ENCODE measurements at places on chromosomes 2 and 18. TPM values are rescaled to one million over a fixed set of nuclear protein-coding genes. Genes with fewer than 3 reads are reported as not detected.

Gene LRRC30
- not detected for total RNA-seq

DNA sequence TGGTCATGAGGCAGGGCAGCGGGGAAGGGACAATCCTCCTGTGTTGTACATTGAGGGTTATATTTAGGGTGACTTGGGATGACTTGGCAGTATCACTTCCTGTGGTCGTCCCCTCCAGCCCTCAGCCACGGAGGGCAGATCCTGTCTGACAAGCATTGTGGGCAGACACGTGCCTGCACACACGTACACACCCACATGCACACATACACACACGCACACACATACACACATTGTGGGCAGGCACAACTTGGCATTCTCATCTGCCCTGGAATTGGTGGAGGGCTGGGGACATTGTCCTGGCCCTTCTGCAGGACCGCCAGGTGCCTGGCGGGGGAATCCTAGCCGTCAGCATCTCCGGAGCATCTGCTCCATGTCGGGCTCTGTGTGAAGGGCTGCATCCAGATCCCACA lies 47.6 kb downstream of the ODC1 start:
- no peak for DNase-seq

GRCh38 chr2:112643488-112643887 lies 2.3 kb upstream of the SLC20A1 start:
- DNase-seq = no peak

Gene LCT
- not detected for total RNA-seq

DNA sequence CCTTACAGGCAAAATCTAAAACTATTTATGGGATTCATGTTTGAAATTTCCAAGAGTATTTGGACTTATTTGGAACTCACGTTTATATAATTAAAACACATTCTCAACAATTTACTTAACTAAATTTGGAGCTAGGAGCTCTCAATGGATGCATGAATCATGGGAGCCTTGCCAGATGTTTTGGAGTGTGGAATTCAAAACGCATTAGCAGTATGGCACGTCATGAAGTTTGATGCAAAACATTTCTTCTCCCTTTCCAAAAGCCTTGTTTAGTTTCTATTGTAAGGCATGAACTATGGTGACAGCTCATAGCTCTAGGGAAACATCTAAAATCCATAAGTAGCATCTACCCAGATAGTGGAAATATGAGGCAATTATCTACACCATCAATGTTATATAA lies 701.6 kb downstream of the SATB2 start:
- no peak for DNase-seq

- DNase-seq = no peak
These were observed 26.3 kb upstream of the TMEM182 start for GRCh38 chr2:102735416-102736109.

DNA sequence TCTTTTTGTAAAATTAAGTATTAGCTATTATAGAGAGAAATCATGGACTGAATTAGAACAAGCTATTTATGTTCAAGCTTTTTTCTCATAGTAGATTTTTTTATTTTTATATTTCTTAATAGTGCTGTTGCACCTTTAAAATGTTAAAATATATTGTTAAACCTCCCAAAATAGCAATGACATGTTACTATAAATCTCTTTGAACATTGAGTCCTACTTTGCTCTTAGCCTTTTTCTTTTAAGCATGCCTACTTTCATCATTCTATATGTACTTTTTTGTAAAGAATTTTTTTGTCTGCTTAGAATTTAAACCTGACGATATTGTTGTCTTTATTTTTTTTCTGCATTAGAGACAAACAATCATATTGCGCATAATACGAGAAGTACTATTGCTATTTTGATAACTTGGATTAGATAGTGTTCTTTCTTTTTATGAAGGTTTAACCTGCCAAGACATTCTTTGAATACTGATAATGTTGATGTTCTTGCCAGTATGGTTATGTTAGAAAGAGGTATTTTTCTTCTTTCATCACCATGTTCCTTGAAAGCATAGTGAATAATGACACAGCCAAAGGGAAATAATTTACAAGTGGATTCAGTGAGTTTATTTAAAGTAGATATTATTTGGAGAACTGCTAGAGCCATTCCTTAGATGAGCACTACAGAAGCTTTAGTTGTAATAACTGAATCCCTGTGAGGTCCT lies 40.6 kb downstream of the PMS1 start:
- no peak for DNase-seq

Gene CAVIN2
- 23.2 TPM for total RNA-seq

DNA sequence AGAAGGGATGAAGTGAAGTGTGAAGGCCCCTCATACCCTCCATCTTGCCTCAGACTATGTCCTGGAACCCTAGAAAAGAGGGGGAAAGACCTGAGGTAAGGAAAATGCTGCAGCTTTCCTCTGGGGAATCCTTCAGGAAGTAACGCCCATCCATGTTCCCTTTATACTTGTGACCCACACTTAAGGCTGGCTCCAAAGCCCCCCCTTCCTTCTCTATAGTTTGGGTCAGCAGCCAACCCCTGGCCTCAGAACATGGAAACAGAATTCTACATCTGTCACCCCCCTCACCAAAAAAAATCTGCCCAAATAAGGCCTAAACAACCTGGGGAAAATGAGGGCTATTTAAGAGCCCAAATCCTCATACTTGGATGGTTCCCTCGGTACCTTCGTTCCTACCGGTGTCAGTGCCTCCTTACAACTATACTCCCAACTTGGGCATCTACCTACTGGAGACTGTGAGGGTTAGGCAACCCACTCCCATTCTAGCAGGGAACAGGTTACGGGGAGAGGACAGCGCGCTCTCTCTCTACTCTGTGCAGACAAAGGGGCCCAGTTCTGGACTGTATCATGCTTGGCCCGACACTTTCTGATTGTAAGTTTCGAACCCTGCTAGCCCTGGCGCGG lies 689 bp downstream of the OST4 start:
- DNase-seq = no peak

Gene PJVK
- 8.4 TPM for total RNA-seq

Gene CLEC4F
- 0.72 TPM for total RNA-seq

Gene ASB18
- not detected for total RNA-seq

GRCh38 chr2:6074089-6074643 lies 382.0 kb downstream of the SOX11 start:
- DNase-seq = no peak
